ENCODE measurements at places on chromosomes 5 and 9.

DNA sequence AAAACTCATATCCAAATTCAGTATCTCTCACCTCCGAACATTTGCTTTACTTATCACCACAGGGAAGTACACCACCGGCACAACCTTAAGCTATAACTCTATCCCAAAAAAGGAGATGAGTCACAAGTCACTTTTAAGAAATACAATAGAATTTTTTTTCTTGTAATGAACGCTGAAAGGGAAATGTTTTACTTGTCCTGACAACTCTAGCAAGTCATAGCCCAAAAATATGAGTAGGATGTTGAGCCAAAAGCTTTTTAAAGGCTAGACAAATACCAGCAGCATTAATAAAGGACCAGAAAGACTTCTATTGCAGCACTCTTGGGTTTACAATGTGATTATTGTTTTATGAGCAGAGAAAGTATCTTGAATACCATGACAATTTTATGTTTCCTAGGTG is 147.3 kb upstream of the FST start:
- no peak for DNase-seq

- no peak for DNase-seq
These were observed 795.8 kb downstream of the EFNA5 start for GRCh38 chr5:106874974-106875373.

DNA sequence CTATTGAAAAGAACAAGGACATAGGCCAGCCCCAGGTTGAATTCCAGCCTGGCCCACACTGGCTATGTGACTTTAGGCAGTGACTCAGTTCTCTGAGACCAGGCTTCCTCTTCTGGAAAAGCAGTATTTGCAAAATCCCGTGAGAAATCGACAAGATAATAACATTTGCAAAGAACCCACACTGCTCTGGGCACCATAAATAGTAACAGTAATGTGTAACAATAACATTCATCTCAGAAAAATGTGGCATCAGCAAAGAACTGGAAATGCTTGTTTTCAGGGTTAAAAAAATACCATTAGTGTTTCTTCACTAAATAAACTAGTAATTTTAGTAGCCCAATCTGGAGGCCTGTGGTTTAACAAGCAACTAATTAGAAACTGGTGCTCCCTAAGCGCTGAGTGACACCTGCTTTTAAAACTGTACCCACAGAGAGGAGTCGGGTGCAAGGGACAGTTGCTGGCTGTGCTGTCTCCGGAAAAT is 148.4 kb downstream of the TTLL11 start:
- DNase-seq, result no peak

GRCh38 chr9:5838884-5839571 is 6.1 kb upstream of the ERMP1 start:
- no peak for DNase-seq

- no peak for DNase-seq
These were observed 6.6 kb downstream of the TJP2 start for GRCh38 chr9:69180670-69181069.

DNA sequence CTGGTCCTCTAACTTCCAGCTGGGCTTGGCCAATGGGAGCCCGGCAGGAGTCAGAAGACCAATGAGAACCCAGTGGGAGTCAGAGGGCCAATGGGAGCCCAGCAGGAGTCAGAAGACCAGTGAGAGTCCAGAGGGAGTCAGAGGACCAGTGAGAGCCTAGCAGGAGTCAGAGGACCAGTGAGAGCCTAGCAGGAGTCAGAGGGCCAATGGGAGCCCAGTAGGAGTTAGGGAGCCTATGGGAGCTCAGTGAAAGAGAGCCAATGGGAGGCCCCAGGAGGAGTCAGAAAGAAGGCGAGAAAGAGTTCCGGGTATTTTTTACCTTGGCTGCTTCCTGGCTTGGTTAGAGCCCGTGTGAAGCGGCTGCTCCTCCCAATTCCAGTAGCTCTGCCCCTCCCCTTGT is 191.0 kb downstream of the GABBR2 start:
- DNase-seq, result no peak

DNA sequence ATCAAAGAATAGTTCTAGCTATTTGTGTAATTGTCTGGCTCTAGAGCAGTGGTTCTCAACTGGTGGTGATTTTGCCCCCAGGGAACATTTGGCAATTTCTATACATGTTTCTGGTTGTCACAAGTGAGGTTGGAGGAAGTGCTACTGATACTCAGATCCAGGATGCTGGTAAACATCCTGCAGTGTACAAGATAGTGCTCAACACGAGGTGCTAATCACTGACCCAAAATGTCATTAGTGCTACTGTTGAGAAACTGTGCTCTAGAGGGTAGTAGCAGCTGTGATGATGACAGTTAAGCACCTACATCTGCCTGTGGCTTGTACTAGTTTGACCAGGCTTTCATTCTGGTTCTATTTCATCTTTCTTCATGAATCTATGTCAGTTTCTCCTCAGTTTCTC is 22.1 kb downstream of the LRRC19 start:
- no peak for DNase-seq

DNA sequence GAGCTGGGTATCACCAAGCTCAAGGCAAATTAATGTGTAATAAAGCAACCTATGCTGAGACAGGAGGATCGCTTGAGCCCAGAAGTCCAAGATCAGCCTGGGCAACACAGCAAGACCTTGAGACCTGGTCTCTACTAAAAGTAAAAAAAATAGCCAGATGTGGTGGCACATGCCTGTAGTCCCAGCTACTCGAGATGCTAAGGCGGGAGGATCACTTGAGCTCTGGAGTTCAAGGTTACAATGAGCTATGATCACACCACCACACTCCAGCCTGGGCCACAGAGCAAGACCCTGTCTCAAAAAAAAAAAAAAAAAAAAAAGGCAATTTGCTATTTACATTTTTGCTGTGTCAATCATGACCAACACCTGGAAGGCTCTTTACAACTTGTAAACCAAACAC is 5.2 kb downstream of the STRBP start:
- no peak for DNase-seq

- DNase-seq, result no peak
These were observed 19.9 kb downstream of the EHMT1 start for GRCh38 chr9:137638680-137639079.

DNA sequence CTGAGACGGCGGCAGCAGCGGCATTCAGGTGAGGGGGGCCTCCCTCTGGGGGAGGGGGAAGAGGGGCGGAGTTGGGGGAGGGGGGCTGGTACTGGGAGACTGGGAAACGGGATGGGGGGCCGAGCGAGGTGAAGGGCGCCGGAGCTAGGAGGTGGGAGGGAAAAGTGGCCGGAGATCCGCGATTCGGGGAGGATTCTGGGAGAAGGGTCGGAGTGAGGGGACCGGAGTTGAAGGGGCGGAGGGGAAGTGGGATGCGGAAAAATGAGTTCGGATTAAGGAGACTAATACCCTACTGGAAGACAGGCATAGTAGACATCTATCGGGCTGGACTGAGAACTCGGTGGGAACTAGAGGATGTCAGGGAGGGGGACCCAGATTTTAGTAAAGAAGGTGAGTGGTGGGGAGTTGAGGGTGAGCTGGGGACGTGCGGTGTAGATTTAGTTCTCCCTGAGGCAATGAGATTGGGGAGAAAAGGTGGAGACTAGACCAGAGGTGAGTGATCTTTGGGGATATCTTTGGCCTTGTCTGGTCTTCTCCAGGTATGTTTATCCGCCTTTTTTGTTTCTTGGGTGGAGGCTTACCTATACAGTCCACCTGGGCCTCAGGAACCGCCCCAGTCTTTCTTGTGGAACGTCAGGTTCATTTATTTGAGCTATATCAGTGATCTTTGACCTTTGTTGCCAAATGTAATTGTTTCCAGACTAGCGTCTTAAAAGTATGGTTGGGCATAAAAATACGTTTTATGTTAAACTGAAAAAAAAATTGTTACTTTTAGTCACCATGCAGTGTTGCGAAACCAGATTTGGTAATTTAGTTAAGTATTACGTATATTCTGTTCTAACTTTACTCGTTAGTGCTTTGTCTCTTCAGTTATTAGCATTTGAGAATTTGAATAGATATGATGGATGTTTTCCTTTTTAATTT is 632 bp downstream of the UBAP1 start:
- DNase-seq, result peak; percentile 49

GRCh38 chr5:150053713-150054392 is 32.5 kb downstream of the CSF1R start:
- DNase-seq, result no peak

DNA sequence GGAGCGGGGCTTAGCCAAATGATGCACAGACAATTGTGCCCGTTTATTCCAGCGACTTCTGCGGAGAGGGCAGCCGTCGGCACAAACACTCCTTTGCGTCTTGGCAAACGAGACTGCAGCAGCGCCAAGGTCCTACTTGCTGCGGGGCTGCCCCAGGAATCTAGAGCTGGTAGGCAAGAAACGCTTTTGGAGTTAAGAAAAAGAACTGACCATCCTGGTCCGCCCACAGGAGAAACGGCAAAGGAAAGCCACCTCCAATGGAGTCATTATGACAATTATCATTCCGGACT is 2.3 kb downstream of the RXFP3 start:
- DNase-seq, result no peak

DNA sequence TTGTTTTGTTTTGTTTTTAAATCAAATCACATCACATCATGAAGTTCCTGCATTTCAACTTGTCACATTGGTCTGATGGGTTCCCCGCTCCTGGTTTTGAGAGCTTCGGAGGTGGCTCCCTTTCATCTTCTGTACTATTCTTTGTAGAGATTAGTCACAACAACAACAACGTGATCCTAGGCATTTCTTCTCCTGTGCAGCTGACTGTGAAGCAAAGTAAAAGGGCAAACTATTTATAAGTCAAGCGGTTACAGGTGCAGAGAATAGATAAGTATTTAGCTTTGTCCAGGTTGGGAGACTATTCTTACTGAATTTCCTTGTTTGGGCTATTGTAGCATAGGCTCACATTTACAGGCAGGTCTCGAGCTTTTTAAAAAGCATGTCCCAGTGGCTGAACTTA is 197.7 kb upstream of the CDKN2B start:
- DNase-seq, result no peak

- no peak for DNase-seq
These were observed 260.2 kb downstream of the ARHGAP26 start for GRCh38 chr5:143030349-143030748.

DNA sequence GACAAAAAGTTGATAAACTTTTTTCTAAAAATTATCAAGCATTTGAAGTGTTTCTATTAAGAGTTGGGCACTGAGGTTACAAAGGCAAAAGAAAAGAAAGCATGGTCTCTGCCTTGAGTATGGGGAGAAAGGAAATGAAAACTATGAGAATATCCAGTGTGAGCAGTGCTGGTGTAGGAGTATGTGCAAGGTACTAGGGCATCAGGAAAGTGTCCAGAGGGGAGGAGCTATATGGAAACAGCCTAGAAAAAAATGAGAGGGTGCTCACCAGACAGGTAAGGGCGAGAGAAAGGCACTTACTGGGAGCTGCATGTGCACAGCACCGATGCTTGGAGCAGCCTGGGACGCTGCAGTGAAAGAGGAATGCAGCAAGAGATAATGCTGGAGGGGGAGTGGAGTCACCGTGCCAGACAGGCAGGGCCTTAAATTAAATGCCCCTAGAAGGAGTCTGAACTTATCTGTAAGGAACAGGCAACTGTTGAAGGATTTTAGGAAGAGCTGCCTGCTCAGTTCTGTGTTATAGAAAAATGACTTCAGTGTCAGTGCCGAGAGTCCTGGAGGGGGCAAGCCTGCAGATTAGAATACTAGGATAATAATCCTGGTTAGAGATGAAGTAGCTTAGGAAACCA is 14.0 kb downstream of the MCC start:
- no peak for DNase-seq

DNA sequence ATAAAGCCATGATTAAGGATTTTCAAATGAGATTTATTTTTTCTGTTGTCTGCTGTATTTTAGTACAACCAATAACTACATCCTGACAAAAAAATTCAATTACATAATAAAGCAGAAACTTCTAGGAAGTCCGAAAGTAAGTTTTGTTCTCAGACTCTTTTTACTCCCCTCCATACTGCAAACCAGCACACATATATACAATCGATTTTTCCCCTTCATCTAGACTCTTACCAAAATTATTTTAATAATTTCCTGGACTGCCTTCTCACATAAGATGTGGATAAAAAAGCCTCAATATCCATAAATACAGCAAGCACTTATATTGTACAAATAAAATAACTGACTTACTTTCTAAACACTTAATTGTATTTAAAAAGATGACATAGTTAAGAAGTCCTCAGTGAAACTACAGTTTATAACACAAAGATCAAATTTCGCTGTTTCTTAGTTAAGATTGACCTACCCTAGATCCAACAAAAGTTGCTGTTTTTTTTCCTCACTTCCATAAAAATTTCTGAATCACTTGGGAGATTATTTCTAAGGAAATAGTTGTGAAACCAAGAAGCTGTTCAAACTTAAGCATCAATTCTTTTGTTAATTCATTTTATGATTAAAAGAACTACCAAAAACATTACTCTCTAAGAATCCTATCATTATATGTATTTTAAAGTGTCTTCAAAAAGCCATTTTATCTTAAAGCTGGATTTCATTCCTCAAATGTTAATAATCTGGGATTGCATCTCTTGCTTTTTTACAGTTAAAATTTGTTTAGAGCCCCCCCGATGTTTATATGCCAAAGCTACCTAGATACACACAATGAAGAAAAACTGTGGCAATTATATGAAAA is 74.7 kb upstream of the IFNE start:
- DNase-seq, result no peak

DNA sequence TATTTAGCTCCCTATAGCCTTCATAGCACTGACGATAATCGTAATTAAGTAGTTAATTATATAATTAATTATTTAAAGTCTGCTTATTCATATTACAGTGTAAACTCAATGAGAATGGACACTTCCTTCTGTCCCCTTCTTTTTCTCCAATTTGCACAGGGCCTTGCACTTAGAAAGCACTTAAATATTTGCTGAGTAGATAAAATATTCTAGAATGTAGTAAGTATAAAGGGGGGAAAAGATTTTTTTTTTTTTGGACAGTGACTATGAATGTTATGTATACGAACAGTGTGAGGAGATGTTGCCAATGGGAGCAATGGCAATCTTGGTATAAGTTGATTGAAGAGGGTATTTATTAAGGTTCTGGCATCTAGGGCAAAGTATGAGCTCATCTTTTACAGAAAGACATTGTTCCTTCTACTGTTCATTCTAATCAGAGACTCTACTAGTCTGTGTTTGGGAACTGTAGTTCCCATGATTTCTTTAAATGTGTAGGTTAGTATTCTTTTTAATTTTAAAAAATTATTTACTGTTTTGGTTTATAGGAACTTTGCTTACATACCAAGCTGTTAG is 49.4 kb downstream of the YTHDC2 start:
- DNase-seq, result no peak

DNA sequence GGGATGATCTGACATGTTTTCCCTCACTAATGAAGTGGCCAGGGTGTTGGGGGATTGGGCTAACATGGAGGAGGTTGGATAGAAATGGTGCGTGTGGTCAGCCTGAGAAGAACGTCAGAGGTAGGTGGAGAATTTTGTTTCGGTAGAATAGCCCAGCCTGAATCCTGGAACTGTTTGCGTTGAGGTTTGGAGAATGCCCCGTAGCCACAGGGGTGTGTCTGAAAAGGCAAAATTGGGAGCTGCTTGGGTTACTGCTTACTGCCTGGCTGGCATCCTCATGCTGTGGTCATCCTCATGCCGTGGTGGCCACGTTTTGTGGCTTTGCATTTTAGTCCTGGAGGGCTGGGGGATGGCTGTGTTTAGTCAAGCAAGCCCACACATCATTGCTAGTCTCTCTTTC is 236.9 kb downstream of the GOLPH3 start:
- DNase-seq, result no peak

Measured in NCI-H1694 treated with DMSO at 0.1 percent for 48 hours (cell line).